Breast epithelium (tissue), 4 donors: ENCODE measurements at places on chromosomes 6 and 20.

DNA sequence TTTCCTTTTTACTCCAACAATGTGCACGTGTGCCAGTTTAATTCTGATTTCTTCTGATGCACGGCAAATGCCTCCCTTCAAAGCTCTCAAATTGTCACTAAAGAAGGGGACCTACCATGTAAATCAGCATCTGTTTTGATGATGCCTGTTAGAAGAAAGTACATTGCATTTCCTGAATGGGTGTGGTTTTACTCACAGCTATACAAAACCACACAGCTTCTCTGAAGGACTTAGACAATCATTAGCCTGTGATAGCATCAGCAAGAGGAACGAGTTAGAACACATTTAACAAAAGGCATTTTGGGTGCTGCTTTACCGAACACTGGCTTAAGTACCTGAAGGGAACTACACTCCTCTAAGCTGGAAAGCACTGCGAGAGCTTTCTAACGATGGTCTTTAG is 109.4 kb downstream of the ATXN1 start:
- no peak overlapping the region for H3K27ac ChIP-seq
- H3K27me3 ChIP-seq: no peaks in the 10 kb centered on the region
- H3K36me3 ChIP-seq: no peaks in the 10 kb centered on the region
- H3K4me3 ChIP-seq: no peak overlapping the region
- no peaks in the 10 kb centered on the region for H3K4me1 ChIP-seq
- DNase-seq: no peak

DNA sequence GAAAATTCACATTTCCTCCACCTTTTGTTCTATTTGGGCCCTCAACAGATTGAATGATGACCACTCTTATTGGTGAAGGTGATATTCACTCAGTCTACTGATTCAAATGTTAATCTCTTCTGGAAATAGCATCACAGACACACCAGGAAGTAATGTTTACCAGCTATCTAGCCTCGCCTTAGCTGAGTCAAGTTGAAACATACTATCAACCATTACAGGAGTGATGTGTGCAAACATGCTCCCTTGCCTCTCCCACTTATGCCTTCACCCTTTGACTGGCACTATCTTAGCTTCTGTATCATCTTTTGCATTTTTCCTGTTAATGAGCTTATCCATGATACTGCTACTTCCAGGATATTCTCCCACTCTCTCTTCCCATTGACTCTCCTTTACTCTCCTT is 191.9 kb downstream of the CENPW start:
- no peak overlapping the region for H3K4me3 ChIP-seq
- no peaks in the 10 kb centered on the region for H3K4me1 ChIP-seq
- H3K36me3 ChIP-seq: no peaks in the 10 kb centered on the region
- no peak for DNase-seq
- H3K27me3 ChIP-seq: no peaks in the 10 kb centered on the region

DNA sequence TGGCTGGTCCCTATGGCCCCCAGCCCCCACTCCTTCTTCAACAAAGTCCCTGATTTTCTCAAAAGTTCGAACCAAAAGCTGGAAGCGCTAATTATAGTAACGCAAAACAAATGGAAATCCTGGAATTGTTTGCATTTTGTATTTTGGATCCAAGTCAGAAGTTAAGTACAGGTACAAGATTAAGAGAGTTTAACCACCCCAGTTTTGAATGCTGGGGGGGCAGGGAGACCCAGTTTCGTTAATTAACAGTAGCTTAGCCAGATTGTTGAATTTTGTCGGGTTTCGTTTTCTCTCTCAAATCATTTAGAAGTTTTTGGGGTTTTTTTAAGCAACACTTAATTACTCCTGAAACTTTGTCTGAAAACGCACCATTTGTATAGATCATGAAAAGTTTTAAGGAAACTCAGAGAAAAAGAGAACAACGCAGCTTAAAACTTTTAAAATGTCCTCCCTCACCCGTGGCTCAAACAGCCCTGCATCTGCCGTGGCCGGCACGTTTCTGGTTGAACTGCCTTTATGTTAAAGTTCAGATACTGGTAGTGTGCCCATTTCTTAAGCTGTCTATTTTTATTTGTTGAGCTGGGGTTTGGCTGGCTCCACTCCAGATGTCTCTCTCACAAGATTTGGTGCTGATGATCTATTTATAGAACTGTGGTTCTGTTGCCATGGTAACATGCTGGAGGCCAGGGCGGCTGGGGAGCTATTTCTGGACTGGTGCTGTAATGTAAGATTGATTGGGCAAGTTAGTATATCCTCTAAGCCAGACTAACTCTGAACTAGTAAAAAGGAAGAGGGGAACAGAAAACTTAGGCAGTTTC is 55.0 kb downstream of the GNAS start:
- no peaks in the 10 kb centered on the region for H3K4me1 ChIP-seq
- H3K4me3 ChIP-seq: no peak overlapping the region
- H3K27me3 ChIP-seq: no peaks in the 10 kb centered on the region
- H3K36me3 ChIP-seq: no peaks in the 10 kb centered on the region

- H3K36me3 ChIP-seq: no peaks in the 10 kb centered on the region
- no peak for DNase-seq
- H3K4me1 ChIP-seq: no peaks in the 10 kb centered on the region
- no peak overlapping the region for H3K4me3 ChIP-seq
Observed at GRCh38 chr6:158020272-158020711, 38.6 kb downstream of the SYNJ2 start.

GRCh38 chr6:155310596-155310995 is 3.7 kb downstream of the TFB1M start:
- no peak for DNase-seq
- no peaks in the 10 kb centered on the region for H3K27me3 ChIP-seq
- H3K36me3 ChIP-seq: no peaks in the 10 kb centered on the region
- H3K4me1 ChIP-seq: no peaks in the 10 kb centered on the region

DNA sequence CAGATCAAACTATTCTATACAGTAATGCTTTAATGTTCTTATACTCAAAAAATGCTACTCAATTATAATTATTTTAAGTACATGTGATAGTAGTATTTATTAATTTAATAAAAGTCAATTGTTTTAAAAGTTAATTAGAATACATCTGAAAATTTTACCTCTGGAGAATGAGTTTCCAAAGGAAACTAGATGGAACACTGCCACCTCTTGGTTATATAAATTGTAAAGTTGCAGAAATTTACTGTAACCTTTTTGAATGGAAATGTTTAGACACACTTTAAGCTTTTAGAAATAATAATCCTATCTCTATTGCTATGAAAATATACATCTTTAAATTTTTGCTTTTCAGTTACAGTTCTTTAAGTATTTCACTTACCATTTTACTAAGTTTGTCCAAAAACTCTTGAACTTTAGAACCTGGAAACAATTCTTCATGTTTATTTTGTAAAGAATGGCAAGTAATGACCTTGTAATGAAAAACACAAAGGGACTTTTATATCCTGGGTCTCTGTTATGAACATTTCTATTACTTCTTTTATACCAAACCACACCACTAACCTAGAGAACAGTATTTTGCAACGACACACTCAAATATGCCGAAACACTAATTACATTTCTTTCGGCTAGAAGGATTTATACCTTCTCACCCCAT is 10.9 kb upstream of the BMP5 start:
- H3K27me3 ChIP-seq: no peaks in the 10 kb centered on the region
- H3K4me1 ChIP-seq: no peaks in the 10 kb centered on the region
- H3K4me3 ChIP-seq: no peak overlapping the region
- no peak overlapping the region for H3K27ac ChIP-seq
